ENCODE measurements at places on chromosomes 1 and 21. TPM values are rescaled to one million over a fixed set of nuclear protein-coding genes. Genes with fewer than 3 reads are reported as not detected.

Gene SLAMF6
- not detected for total RNA-seq

Gene RBBP5
- total RNA-seq = 13.4 TPM

Gene TRABD2B
- 0.38 TPM for total RNA-seq

Gene TTC22
- not detected for total RNA-seq

Gene SH3BGR
- total RNA-seq = 1.5 TPM

Gene MCOLN3
- 4.2 TPM for total RNA-seq

Gene RORC
- total RNA-seq = not detected

Gene CSF1
- 23.3 TPM for total RNA-seq

Gene CCDC190
- total RNA-seq = not detected

Gene MAP10
- 0.63 TPM for total RNA-seq

Gene S100A7A
- not detected for total RNA-seq

Gene S100A7
- total RNA-seq = not detected

Gene FCRL2
- total RNA-seq = not detected

Gene HSD3B1
- not detected for total RNA-seq

Gene ARL8A
- 38.9 TPM for total RNA-seq

Gene CD5L
- not detected for total RNA-seq

Gene NBPF6
- not detected for total RNA-seq

Gene REN
- total RNA-seq = not detected

Gene ACBD3
- total RNA-seq = 31.4 TPM

Gene CHD1L
- 35.9 TPM for total RNA-seq

Gene TDRD5
- 0.02 TPM for total RNA-seq

Gene TMCC2
- 3.3 TPM for total RNA-seq

Gene KRTAP6-1
- not detected for total RNA-seq

Gene SMG7
- total RNA-seq = 43.5 TPM

Gene FYB2
- not detected for total RNA-seq

Gene FALEC
- not detected for total RNA-seq

Gene NUP210L
- total RNA-seq = not detected

Gene PCNX2
- 13.1 TPM for total RNA-seq

Gene BCAN
- total RNA-seq = not detected

Gene CFAP141
- not detected for total RNA-seq
